Hematopoietic multipotent progenitor cell treated with erythropoietin and hydrocortisone succinate and interleukin-3 and kit ligand, for 15 days (in vitro differentiated cells): ENCODE measurements at places on chromosomes 16 and 17.

DNA sequence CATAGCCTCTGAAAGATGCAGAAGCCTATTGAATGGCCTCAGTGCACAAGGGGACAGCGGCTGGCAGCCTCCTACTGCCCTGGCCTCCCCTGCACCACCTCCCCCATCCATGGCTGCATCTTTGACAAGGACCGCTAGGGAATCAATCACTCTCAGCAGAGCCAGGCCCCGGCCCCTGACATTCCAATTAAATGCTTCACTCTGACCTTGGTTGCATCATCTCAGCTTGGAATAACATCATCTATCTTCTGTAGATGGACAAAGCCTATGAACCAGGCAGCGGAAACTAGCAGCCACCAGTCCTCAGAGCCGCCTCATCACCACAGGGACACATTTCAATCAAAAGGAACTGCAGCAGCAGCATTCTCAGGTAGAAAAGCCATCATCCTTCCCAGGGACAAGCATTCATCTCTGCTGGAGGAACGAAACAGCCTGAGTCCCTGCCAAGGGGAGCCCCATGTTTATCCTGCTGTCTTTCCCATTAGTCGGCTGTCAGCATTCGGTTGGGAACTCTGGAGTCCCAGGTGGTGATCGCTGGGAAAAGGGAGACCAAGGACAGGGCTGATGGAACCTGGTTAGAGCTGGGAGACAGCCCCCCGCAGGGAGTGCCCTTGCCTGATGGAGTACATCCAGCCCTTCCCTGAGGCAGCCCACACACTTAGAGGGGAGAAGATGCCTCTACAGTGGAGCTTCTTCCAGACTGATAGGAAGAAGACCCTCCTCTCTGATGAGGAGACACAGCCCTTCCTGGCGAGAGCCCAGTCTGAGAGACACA is 11.5 kb upstream of the TMEM132E start:
- DNase-seq = no peak

GRCh38 chr16:35184356-35184870 is 1725.0 kb downstream of the TP53TG3F start:
- DNase-seq = no peak

DNA sequence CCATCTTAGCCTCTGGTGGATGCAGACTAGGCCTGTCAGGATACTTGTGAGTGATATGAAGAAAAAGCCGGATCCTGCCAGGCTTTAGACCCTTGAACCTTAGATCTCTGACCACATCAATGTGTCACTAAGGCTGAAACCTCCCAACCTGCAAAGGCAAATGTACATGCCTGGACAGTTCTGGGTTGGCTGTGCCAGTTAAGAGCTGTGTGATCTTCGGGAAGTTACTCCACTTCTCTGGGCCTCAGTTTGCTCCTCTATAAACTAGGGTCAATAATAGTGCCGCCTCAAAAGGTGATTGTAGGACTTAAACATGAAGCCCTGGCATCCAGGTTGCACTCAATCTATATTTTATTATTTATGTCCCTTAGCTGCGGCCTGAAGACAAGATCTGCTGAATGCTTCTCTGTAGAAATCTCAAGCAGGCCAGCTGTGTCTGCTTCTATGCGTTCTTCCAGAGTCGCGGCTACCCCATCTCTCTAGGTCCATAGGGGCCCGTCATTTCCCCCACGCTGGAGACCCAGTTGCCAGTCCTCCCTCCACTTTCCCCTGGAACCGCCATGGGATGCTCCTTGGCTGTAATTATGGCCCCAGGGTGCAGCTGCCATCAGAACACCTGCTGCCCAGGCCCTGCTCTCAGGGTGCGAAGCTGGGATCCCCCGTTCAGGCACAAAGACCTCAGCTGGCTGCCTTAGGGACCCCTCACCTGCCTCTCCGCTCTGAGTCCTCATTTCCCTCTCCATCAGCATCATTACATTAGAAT is 50.2 kb downstream of the AKAP1 start:
- no peak for DNase-seq

GRCh38 chr16:17448640-17449638 is 21.8 kb downstream of the XYLT1 start:
- no peak for DNase-seq

GRCh38 chr16:10587622-10588021 is 7.2 kb upstream of the EMP2 start:
- DNase-seq = no peak

DNA sequence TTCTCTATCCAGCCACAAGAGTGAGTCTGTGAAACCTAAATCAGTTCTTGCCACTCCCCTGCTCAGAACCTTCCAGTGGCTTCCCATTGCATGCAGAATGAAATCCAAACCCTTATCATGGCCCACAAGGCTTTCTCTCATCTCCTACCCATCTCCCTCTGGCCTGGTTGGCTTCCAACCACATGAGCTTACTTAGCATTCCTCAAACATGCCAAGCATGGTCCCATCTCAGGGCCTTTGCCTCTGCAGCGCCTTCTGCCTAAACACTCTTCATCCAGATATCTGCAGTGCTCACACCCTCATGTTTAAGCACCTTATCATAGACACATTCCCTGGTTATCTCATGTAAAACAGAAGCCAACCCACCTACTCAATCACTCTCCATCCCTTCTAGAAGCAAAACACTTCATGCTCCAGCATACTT is 15.5 kb downstream of the TK2 start:
- DNase-seq = no peak
